ENCODE measurements at places on chromosomes 3 and 15.

GRCh38 chr3:52108302-52109232 lies 45.7 kb downstream of the POC1A start:
- DNase-seq, result no peak

GRCh38 chr15:99502182-99502581 lies 63.6 kb upstream of the MEF2A start:
- DNase-seq, result no peak

GRCh38 chr3:159724627-159725026 lies 264.0 kb upstream of the IL12A start:
- DNase-seq, result no peak

DNA sequence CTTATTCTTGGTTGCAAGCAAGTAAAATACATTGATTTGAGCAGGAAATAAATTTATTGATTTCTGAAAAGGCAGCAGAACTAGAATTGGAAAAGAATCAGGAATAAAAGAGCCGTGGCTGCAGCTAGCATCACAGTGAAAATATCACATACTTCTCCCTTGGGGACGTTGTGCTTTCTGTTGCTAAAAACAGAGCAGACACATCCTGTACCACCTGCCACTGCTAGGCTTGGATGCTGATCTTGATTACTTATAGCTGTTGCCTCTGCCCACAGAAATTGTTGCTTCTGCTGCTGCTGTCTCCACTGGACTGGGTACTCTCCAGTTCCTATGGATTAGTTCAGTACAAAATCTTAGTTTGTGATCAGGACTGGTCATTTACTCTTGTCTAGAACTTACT lies 283.8 kb downstream of the C3orf38 start:
- DNase-seq, result no peak

- no peak for DNase-seq
These were observed 54.5 kb downstream of the TMEM108 start for GRCh38 chr3:133092681-133093080.

DNA sequence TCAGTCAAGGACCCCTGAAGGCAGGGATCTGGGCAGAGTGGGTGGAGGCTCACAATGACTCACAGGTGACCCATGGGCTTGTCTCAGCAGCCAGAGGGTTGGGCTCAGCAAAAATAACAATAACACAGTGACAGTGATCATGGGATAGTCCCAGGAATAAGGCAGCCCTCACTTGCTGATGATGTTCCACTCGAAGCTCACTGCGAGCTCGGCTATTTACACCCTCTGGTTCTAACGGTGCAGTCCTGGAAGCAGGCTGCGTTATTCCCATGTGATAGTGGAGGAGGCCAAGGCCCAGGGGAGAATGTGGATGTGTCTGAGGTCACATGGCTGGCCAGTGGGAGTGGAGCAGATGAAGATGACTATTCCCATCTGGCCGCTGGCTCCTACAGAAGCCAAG lies 16.2 kb downstream of the CCDC33 start:
- no peak for DNase-seq

- no peak for DNase-seq
These were observed 276.0 kb downstream of the GBE1 start for GRCh38 chr3:81485444-81485865.

DNA sequence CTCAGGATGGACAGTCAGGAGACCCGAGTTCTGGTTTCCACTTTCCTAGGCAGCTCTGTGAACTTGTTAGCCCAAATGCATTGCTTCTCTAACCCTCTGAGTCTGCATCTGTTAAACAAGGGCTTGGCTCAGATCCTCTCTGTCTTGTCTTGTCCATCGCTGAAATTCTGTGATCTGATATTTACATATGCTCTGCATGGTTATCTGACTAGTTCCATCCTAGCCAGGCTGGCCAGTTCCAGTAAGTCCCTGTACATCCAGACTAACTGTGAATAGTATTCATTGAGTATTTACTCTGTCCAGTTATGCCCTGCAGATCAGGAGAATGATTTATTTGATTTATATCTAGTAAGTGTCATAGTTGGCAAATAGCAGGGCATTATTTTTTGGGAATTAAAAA lies 27.0 kb upstream of the SV2B start:
- DNase-seq, result no peak

DNA sequence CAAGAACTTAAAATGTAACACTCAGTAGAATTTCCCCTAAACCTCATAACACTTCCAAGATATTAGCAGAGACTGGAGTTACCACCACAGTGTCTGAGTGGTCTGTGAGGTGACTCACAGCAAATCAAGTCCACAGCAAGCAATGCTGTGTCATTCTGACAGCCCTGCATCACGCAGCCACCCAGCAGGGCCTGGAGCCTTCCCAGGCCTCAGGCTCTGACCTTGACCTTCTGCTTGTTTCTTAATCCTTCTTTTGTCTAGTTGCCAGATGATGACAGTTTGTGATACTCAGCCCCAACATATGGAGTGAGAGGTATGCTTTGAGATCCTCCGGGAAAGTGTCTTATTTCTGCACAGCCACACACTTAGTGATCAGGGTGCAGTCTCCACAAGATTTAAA lies 82.5 kb downstream of the TOP2B start:
- no peak for DNase-seq

DNA sequence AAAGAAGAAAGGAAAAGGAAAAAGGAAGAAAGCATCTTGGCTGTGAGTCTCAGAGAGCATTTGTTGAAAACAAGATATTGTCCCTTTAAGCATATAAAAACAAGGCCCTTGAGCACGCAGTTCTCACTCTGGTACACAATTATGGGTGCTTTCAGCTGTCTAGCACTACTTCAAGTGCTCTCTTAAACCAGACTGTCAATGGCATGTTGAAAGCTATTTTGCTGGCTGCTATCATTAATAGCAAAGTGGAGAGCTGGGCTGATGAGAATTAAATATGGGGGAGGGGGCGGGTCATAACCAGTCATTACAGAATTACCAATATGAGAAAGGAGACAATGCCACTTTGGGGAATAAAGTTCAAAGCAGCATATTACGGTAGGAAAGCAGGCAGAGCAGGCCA lies 9.3 kb downstream of the TLE3 start:
- no peak for DNase-seq

- DNase-seq, result no peak
These were observed 38.3 kb downstream of the ADGRG7 start for GRCh38 chr3:100647657-100648056.

GRCh38 chr3:113091417-113091816 lies 100.6 kb downstream of the GTPBP8 start:
- DNase-seq, result no peak

DNA sequence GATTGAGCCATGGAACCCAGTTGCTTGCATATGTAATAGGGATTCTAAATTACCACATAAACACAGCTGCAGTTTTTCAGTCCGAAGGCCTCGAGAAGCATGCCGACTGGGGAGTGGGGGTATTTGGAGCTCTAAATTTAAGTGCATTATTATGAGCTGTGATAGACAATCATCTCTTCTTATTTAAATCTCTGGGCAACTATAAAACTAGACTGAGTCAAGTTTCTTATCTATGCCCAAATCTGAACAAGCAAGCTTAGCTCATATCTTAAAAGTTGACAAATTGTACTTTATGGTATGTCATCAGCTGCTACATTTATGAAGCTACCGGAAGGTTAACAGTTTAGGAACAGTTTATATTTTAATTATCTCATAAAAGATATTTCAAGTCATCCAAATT lies 19.5 kb upstream of the THRB start:
- DNase-seq, result no peak

DNA sequence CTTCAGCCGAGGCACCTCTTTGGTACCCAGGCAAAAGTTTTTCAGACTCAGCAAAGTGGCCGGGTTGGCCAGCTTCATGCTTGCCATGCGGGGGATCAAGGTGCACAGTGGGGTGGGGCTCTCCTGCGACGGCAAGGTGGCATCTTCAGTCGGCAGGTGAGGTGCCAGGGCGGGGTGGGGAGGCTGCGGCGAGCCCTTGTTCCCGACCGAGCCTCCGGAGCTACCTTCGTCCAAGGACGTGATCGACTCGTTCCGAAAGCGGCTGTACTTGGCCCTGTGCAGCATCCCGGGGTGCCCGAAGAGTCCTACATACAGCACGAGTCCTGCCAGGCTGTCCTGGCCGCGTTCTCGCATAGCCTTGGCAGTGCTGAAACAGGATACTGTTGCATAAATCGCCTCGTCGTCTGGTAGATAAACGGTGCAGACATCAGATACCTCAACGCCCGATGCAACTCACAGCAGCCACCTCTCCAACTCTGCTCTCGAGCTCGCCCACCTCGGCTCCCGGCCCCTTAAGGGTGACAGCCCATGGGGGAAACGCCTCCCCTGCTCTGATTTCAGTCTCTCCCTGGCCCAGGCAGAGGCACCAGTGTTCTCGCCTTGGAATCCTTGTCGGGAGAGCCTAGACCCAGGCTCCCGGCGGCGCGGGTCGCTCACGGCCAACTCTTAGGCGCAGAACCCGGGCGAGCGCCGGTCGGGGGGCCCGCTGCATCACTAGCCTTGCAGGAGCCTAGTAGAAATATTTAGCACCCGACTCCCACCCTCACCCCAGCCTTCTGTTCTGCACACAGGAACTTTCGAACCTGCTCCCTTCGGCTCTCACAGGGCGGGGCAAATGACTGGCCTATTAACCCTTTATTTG lies 826 bp downstream of the SHC4 start:
- DNase-seq, result no peak

DNA sequence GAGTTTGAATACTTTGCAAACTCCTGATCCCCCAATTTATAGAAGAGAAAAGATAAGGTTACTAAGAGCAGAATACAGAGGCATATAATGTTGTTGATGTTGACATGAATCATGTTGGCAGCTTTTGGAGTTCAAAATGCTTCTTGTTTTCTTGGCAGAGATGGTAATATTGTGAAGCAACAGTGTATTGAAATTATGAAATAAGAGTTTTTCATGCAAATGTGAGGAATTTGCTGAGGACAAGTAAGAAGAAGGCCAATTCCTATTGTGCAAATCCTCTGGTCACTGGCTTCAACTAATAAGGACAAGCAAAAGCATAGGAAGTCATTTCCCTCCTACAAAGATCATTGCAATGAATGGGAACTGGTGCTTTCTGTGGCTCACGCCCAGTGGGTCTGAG lies 126.9 kb upstream of the CHL1 start:
- no peak for DNase-seq

DNA sequence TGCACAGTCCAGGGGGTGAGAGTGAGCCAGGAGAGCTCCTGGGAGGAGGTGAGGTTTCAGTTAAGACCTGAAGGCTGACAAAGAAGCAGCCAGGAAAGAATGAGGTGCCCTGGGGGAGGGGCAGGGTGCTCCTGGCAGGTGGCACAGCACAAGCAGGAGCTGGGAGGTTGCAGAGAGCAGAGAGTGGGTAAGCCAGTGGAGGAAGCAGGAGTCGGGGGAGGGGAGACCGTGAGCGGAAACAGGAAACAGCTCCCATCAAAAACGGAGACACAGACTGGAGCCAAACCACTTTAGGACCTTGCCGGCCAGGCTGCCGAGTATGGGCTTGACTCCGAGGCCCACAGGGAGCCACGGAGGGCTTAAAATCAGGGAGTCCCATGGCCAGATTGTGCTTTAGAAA lies 12.1 kb upstream of the FBLN2 start:
- no peak for DNase-seq

- DNase-seq, result no peak
These were observed 119.9 kb upstream of the ATP2B2 start for GRCh38 chr3:10625323-10625722.

- DNase-seq, result no peak
These were observed 1.3 kb downstream of the PSMD2 start for GRCh38 chr3:184300378-184300720.

- no peak for DNase-seq
These were observed 144.5 kb downstream of the MBNL1 start for GRCh38 chr3:152413240-152413639.

- no peak for DNase-seq
These were observed 135.7 kb upstream of the IL12A start for GRCh38 chr3:159852821-159853505.

DNA sequence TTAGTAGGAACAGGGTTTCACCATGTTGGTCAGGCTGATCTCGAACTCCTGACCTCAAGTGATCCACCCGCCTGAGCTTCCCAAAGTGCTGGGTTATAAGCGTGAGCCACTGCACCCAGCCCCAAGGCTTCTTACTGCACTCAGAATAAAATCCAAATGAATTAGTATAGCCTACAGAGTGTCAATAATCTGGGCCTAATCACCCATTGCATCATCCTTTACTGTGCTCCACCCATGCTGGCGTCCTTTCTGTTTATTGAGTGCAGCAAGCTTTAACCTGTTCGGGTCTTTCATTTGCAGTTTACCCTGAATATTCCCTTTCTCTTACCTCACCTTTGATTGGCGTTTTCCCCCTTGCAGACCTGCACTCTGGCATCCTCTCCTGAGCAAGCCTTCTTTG lies 77.7 kb downstream of the CEP63 start:
- DNase-seq, result no peak

GRCh38 chr3:188407158-188407880 lies 253.4 kb downstream of the LPP start:
- DNase-seq, result no peak

- no peak for DNase-seq
These were observed 550.4 kb upstream of the ARPP21 start for GRCh38 chr3:35088943-35089342.

GRCh38 chr3:152396867-152397266 lies 128.1 kb downstream of the MBNL1 start:
- DNase-seq, result no peak

- no peak for DNase-seq
These were observed 15.0 kb upstream of the IL20RB start for GRCh38 chr3:136942803-136943202.

- no peak for DNase-seq
These were observed 552.3 kb downstream of the NTRK3 start for GRCh38 chr15:87704276-87704675.

DNA sequence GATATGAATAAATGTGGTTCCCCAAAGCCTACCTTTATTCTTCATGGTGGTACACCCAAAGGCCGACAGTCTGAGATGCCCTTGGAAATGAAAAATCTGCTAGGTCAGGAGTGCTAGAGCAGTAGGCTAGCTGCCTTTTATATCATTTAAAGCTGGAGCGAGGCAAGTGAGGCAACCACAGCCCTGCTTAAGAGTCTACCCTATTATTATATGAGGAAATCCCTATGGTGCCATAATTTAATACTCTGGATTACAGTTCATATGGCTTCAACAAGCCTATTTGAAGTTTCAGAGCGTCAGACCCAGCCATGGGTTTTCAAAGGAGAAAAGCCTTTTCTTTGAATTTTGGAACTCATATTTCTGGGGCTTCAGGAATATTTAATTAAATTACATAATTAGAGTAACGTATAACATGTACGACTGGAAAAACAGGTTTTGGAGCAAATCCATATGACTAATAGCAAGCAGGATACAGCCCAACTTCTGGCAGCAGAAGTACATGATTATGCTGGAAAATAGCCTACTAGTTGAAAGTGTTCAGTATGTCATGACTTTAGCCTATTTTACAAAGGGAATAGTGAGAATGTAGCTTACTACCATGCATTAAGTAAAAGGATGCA lies 18.0 kb upstream of the SLTM start:
- no peak for DNase-seq

Measured in stimulated activated CD8-positive, alpha-beta memory T cell treated with anti-CD3 and anti-CD28 coated beads, Interleukin-7, amount 100 ng/mL, for 1 hour (primary cell).